ENCODE measurements at places on chromosomes 1 and 21.

GRCh38 chr21:45895778-45896370 lies 85.7 kb upstream of the COL6A1 start:
- no peak for DNase-seq

DNA sequence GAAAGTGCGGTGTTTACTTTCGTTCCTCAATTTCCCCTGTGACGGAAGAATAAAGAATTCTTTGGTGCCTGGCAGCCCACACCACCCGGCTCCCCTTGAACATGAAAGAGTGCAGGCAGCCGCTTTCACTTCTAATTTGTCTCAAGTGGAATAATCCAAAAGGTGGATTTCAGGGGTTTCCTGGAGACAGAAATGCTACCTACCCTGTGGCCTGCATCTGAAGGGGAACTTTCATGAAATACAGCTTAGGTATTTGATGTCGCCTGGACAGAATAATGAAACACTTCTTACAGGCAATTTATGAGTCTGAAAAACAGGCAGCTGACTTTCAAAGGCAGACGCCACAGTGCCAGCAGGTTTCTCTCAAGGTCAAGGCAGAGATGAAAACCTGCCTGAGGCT lies 169.5 kb upstream of the USP24 start:
- DNase-seq: no peak

GRCh38 chr1:18261891-18262290 lies 154.3 kb downstream of the IGSF21 start:
- DNase-seq: no peak

DNA sequence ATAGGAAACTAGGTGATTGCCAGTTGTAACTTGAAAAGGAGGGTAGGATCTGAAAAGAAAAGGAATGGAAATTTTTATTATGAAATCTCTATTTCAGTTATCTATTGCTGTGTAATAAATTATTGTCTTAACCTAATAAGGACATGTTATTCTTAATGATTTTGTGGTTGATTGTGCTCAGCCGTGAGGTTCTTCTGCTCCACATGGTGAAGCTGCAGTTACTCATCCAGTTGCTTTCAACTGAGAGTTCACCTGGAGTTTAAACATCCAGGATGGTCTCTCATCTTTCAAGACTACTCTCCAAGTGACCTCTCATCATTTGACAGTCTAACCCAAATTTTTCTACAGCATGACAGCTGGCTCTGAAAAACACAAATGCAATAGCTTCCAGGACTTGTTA lies 96.0 kb downstream of the ATG4C start:
- no peak for DNase-seq

GRCh38 chr1:100028765-100029164 lies 59.0 kb downstream of the SLC35A3 start:
- DNase-seq: peak; percentile 37

- DNase-seq: no peak
Observed at GRCh38 chr21:41070284-41070683, 97.7 kb upstream of the BACE2 start.

All from stimulated activated naive CD8-positive, alpha-beta T cell treated with anti-CD3 and anti-CD28 coated beads, Interleukin-15, amount 100 ng/mL, for 72 hours (primary cell).